T-helper 2 cell (primary cell): ENCODE measurements at places on chromosomes 4 and X.

DNA sequence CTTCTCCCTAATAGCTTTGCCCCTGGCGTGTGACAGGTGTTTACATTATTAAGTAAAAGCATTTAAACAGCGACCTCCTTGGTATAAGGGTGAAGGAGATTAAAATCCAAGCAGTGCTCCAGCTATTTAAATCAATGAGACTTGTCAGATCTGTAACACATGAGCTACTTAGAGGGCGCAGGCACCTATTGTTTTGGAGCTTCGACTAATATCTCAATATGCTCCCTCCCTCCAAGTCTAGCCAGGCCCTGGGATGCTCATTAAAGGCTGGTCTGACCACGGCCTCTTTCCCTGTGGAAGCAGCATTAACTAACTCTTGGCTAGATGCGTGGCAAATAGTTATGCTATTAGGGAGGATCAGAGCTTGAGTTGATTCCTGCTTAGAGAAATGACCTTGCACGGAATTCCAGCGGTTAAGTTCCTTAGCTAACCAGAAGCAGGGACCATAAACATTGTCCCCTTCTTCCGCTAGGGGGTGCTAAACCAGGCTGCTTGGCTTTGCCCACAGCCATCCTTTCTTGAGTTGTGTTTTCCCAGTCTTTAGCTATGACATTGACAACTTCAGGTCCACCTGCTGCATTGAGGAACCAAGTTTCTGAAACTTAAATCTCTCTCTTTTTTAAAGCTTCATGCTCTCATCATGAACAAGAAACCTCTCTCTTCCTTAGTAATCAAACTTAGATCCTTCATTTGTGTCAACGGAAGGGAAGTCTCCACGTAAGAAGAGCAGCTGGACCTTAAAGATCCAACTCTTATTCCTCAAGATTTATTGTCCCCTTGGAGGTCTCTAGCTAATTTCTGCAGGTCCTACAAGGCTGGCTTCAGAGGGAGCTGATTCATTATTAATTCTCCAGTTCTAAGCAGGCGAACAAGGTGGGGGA, 80.7 kb upstream of the IGFBP7 start:
- DNase-seq = peak; percentile 8

GRCh38 chr4:168019921-168020320, 72.4 kb upstream of the ANXA10 start:
- no peak for DNase-seq

DNA sequence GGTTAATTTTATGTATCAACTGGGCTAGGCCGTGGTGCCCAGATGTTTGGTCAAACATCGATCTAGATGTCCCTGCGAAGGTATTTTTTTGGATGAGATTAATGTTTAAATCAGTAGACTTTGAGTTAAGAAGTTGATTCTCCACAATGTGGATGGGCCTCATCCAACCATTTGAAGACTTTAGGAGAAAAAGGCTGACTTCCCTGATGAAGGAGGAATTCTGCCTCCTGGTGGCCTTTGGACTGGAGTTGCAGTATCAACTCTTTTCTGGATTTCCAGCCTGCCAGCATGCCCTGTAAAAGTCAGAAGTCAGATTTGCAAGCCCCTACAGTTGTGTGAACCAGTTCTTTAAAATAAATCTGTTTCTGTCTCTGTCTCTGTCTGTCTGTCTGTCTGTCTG, 91.4 kb downstream of the STK32B start:
- DNase-seq = no peak

DNA sequence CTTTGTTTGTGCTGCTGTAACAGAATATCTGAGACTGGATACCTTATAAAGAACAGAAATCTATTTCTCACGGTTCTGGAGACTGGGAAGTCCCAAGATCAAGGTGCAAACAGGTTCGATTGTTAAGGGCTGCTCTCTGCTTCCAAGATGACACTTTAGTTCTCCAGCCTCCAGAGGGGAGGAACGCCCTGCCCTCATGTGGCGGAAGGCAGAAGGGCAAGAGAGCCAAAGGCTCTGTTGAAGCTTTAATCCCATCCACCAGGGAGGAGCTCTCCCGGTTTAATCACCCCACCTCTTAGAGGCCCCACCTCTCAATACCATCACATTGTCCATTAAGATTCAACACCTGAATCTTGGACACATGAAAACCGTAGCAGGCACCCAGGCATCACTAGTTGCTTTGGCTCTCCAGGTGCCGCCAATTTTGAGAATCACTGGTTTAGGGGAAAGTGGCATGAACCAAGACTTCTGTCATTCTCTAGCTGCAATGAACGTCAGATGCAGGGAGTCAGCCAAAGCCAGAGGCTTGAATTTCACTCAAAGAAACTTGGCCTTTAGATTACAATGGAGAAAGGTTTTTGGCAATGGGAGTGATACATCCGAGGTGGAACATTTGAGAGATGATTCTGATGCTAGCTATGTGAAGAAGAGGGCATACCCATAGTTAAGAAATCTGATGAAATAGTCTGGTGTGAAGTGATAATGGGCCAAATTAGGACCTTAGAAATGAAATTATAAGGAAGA, 15.7 kb downstream of the FHL1 start:
- peak; percentile 31 for DNase-seq

GRCh38 chr4:156238171-156238570, 284.5 kb upstream of the CTSO start:
- DNase-seq = no peak

- DNase-seq = no peak
These were observed 47.8 kb downstream of the CLCN3 start for GRCh38 chr4:169668069-169668721.

GRCh38 chr4:90542216-90542615, 415.0 kb downstream of the CCSER1 start:
- no peak for DNase-seq

- no peak for DNase-seq
These were observed 91.0 kb upstream of the MAPK10 start for GRCh38 chr4:86450861-86451260.

GRCh38 chr4:71634364-71634763, 149.5 kb downstream of the GC start:
- no peak for DNase-seq

- peak; percentile 36 for DNase-seq
These were observed 2.9 kb downstream of the PAK3 start for GRCh38 chrX:111098874-111099273.

- no peak for DNase-seq
These were observed 300.1 kb upstream of the DDX53 start for GRCh38 chrX:22699581-22700091.

DNA sequence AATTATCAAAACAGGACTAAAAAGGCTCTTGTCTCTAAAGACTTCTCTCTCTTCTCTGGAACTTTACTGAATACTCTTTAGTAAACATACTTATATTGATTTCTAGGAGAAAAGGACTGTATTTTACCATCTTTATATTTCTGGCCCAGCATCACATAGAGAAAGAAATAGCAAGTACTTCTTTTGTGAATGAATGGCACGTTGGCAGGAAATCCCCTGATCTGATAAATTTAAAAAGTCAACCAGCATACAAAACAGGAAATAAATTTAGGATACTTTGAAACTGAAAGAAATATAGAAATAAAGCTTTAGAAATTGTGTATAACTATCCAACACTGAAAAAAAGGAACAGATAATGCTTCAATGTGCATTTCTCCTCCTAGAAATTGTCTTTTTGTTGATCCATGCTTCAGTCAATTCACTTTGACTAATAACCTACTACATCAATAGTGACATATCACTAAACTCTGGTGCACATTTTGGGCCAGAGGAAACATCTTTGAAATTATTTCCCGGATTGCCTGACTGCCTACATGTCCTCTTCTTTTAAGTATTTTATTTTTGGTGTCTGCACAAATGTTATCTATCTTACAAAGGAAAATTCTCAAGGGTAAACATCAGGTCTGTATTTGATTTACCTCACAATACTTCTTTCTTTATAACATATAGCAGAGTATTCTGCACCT, 183.5 kb upstream of the FSTL5 start:
- DNase-seq = no peak

GRCh38 chr4:182242787-182243186, 415 bp upstream of the TENM3 start:
- no peak for DNase-seq

DNA sequence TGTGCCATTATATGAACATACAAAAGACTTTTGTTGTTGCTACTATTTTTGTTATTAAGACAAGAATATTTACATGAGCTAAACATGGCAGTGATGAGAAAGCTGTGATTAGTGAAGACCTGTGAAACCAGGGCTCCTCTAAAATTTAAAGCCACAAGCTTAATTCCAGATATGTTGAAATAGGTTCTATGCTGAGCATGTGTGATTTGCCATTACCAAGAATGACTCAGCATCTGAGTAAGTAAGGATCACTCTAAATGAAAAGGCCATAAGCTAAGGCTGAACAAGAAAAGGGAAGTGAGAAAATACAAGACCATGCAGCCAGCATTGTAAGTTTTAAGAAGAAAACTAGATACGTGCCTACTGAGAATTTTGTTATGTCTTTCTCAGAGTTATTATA, 75.9 kb upstream of the CAMK2D start:
- peak; percentile 12 for DNase-seq

- no peak for DNase-seq
These were observed 30.1 kb upstream of the PRDX4 start for GRCh38 chrX:23637187-23637586.

- DNase-seq = no peak
These were observed 34.7 kb upstream of the TASL start for GRCh38 chrX:30612250-30612655.

- no peak for DNase-seq
These were observed 822.2 kb downstream of the RPA4 start for GRCh38 chrX:97705936-97706335.

GRCh38 chr4:21728304-21728703, 220.3 kb downstream of the KCNIP4 start:
- DNase-seq = no peak

DNA sequence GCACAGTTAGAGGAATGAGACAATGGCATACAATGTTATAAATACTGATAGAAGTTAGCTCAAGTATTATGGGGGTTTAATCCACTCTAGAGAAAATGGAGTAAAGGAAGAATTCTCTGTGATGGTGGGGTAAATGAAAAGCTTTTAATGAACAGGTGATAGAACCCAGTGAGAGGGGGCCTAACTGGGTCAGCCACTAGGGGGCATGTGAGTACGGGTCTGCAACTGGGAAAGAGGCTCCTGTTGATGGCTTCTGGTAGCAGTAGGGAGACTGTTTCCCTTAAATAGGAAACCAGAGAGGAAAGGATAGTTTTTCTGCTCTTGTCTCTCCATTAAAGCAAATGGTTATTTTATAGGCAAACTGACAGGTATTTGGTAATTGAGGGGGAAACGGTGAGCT, 132.8 kb upstream of the GPR101 start:
- DNase-seq = no peak

- no peak for DNase-seq
These were observed 18.4 kb downstream of the WDR44 start for GRCh38 chrX:118364261-118364660.

- no peak for DNase-seq
These were observed 89.2 kb upstream of the RAPGEF2 start for GRCh38 chr4:159013692-159014091.

DNA sequence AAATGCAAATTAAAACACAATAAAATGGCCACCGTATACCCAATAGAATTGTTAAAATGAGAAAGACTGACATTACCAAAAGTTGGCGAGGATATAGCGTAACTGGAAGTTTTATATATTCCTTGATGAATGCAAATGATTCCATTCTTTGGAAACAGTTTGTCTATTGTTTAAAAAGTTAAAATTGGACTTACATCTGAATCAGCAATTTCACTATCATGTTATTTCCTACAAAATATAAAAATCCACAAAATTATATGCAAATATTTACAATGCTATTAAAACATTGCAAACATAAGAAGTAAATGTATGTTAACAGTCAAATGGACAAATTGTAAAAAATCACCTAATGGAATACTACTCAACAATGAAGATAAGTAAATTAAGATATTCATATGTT, 852.2 kb upstream of the NDST4 start:
- DNase-seq = no peak

GRCh38 chr4:159090255-159090654, 12.6 kb upstream of the RAPGEF2 start:
- no peak for DNase-seq

DNA sequence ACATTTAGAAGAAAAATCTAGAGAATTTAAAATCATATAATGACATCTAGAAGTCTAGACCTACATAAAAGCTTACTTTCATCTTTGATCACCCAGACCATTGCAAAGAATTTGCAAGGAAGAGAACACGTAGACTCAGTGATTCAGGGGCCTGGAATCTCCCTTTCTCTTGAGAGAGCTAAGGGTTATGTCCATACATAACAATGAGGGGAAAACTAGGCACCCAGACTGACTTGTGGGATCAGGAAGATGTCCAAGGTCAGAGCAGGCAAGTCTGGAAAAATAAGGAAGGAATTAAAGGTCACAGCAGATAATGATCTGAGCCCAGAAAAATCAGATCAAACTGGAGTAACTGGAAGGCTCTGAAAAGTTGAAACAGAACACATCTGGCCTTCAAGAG, 198.4 kb upstream of the SFRP2 start:
- DNase-seq = no peak

DNA sequence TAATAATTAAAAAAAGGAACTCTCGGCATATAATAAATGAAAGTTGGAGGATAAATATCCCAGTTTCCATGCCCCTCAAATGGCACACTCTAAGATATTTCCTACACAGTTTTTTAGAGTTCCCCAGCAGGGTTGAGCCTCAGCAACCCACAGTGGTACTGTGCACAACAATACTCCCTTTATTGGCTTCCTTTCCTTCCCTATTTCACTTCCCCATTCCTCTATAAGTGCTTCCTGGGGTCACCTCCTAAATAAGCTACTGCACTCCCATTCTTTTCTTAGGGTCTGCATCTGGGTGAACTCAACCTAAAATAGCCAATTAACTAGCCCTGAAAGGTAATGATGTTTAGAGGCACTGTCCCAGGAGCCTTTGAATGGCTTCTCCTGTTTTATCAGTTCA, 76.4 kb upstream of the NHS start:
- no peak for DNase-seq

DNA sequence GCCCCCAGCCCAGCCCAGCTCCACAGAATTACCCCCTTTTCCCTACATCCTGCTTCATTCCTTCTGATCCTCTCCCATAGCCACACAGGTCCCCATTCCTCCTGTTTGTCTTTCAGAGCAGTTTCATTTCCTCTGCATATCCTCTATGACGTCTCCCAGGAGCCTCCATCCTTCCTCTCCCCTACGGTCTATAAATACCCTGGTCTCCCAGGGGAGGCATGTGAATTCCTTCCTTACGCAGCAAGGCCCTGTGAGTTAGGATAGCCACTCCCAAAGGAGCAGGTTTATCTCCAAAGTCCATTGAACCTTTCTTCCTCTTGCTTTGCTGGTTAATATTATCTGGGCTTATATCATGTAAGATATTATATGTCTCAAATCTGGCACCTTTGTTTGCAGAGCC, 8.4 kb upstream of the APLN start:
- no peak for DNase-seq

DNA sequence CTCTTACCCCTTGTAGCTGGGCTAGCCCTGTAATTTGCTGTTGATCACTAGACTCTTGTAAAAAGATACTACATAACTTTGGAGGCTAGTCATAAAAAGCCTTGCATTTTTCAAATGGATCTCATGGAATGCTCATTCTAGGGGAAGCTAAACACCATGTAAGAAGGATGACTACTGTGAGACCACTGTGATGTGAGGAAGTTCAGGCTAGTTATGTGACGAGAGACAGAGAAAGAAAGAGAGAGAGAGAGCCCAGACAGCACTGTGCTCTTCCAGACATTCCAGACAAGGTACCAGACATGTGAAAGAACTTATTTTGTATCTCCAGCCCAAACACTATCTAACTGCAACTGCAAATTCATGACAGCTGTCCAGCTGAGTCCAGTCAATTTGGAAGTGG, 404.6 kb upstream of the PITX2 start:
- DNase-seq = no peak
